NCI-H2171 treated with DMSO at 0.1 percent for 48 hours (cell line): ENCODE measurements at places on chromosomes 1 and 21.

- no peak for DNase-seq
Measured at GRCh38 chr1:6819246-6820040, 34.2 kb downstream of the CAMTA1 start.

DNA sequence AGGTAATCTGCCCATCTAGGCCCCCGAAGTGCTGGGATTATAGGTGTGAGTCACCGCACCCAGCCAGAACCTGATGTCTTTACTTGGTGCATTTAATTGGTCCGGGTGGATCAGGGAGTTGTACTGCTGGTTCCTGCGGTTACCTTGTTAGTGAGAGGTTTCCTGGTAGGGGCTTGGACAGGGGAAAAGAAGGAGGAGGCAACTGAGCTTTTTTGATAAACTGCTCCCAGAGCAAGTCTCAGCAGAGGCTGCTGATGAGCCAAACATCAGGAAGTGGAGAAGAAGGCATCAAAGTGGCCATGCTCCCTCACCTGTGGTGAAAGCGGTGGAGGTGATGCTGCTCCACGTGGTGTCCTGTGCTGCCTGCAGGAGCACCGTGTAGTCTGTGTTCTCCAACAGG is 161.5 kb upstream of the KIAA0040 start:
- no peak for DNase-seq

DNA sequence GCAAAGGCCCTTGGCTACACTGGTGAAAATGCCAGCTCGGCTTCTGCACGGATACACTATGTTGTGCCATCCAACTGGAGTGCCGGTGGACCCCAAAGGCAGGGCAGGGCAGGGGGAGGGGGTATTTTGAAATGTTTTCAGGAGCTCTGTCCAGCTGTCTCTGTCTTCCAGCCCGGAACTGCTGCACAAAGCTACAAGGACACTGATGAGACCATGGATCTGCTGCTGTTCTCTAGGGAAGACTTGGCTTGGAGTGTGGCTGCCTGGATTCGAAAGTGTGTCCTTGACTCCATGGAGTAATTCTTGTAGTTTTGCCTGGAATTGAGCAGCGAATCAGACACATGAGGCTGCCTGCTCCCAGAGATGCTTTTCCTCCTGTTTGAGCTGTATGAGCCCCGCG is 42.4 kb downstream of the TTC39A start:
- no peak for DNase-seq

- DNase-seq, result peak; percentile 87
Measured at GRCh38 chr1:20507564-20508410, at the start of gene MUL1. TSS of gene MUL1 (minus strand) at chr1:20508151. CDS start at chr1:20508024, 127 bp downstream.

- DNase-seq, result no peak
Measured at GRCh38 chr1:23227806-23228205, 10.5 kb upstream of the HTR1D start.

- no peak for DNase-seq
Measured at GRCh38 chr21:45983649-45983965, 2.0 kb downstream of the COL6A1 start.

- no peak for DNase-seq
Measured at GRCh38 chr1:93722081-93723031, 40.7 kb upstream of the BCAR3 start.
